ENCODE measurements at places on chromosomes 4 and X.

DNA sequence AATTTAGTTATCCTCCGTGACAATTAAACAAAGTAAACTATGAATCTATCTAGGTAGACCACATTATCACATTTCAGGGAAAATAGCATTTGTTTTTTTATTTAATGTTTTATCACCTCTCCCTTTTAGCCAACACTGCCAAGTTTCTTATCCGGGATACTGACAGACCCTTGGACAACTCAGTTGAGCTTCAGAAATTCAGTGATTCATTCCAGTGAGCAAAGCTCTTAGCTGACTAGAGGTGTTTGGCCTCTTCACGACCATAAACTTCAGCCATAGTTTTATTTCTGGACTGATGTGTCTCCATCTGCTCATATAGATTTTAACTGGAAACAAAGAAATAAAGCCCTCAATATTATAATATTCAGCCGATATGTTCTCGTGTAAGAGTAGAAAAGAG is 15.2 kb downstream of the SLITRK2 start:
- DNase-seq = no peak

DNA sequence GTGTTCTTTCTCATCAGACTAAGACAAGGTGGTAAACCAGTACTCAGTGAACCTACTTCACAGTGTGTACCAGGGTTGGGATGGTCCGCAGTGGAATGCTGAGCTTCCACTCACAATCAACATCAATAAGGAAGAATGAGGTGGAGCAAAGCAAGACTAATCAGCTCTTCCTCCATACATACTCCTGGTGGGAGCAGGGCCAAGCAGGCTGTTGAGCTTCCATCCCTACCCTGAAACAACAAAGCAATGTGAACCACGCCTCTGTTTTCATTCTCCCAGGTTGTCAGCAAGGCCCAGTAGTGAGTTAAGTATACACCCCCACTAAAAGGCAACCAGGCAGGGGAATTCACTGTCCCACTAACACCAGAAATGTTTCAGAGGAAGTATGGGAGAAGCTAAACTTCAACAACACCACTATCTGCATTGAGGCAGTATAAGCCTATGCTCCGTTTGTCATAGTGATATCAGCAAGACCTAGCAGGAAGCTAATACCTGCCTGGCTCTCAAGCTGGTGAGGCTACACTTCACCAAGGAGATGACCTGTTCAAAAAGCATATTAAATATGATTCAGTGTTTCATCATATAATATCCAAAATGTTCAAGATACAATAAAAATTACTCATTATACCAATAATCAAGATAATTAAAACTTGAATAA is 109.5 kb downstream of the DDX60 start:
- DNase-seq = no peak

GRCh38 chr4:165726831-165727230 is 146.2 kb upstream of the TLL1 start:
- no peak for DNase-seq

DNA sequence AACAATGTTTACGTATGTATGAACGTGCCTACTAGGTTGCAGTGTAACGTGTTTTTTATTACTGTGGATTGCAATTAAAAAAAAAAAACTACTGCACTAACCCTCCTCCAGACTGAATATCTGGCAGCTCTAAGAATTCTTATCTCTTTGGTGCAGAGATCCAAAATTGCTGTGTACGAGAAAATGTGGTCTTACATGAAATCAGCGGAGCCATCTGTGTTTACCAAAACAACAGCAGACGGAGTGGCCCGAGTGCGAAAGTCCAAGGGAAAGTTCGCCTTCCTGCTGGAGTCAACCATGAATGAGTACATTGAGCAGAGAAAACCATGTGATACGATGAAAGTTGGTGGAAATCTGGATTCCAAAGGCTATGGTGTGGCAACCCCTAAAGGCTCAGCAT is 268.1 kb downstream of the THOC2 start:
- DNase-seq = no peak

DNA sequence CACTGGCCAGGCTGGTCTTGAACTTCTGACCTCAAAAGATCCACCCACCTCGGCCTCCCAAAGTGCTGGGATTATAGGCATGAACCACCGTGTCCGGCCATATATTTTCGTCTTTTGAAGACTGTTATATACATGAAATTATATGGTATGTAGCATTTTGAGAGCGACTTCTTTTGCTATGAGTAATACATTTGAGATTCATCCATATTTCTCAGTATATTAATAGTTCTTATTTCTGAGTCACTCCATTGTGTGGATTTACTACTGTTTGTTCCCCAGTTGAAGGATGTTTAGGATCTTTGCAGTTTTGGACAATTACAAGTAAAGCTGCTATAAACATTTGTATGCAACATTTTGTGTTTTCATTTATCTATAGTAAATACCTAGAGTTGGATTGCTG is 34.9 kb downstream of the GNL3L start:
- DNase-seq = no peak

- DNase-seq = no peak
Measured at GRCh38 chrX:69614886-69615285, 1.0 kb upstream of the EDA start.

DNA sequence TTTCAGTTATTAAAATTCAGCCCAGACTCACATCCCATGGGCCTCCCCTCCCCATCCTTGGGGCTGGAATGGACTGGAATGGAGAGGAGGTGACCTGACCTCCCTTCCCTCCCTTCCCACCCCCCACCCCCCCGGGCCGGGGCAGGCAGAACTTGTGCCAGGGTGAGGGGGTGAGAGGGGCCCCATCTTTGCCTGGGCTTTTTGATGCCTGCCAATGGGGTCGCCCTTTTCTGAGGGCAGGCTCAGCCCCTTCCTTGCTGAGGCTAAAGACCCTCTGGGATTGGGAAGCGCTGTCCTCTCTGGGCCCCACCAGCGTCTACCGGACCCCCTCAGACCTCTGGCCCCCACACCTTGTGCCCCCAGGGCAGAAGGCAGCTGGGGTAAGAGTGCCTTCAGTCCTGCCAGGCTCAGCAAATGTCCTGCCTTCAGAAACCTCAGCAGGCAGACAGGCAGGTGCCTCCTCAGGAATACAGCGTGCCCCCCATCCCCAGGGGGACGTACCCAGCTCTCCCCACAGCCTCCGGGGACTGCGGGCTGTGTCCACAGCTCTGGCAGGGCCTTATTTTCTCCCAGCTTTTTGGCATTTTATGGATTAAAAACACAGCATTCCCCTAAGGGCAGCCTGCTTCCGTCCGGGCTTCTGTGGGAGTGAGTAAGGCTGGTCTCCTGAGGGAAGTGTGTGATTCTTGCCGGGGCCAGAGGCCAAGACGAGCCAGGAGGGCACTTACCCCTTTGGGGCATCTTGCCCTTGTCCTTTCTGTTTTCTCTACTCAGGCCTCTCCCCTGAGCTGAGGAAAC is 12.6 kb upstream of the CCNQ start:
- DNase-seq = no peak

GRCh38 chrX:122787231-122787630 is 396.8 kb upstream of the GRIA3 start:
- DNase-seq = no peak

- DNase-seq = no peak
Measured at GRCh38 chr4:173508386-173509035, 21.5 kb downstream of the HAND2 start.

GRCh38 chr4:170128219-170128804 is 38.6 kb upstream of the AADAT start:
- DNase-seq = no peak

DNA sequence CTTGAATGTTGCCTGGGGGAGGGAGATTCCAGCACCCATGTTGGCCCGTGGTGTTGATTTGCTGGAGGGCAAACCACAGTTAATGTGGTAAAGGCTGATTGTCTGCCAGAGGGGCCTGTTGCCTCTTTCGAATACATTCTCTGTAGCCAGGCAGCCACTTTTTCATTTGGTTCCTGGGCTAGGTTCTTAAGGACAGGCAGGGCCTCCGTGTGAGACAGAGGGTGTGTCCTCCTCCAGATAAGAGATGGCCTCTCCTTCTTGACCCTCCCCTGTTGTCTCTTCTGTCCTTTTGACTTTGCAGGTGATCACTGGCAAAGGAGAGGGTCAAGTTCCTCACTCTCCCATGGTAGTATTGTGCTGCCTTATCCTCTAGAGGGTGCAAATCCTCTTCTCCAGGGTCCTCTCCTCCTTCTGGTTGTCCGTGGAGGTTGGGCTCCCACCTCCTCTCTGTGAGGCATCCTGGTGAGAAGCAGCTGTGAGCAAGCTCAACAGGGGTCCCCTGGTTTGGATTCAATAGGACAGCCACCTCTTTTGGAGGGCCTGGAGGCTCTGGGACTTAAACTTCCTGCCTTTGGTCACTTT is 44.9 kb downstream of the ZNF182 start:
- no peak for DNase-seq

- DNase-seq = no peak
Measured at GRCh38 chr4:135492439-135492838, 1290.8 kb upstream of the PABPC4L start.

GRCh38 chr4:156939139-156939538 is 32.5 kb downstream of the PDGFC start:
- DNase-seq = no peak

- DNase-seq = no peak
Measured at GRCh38 chr4:174616661-174617060, 94.4 kb upstream of the HPGD start.

GRCh38 chr4:29927895-29928294 is 792.3 kb upstream of the PCDH7 start:
- DNase-seq = no peak

- DNase-seq = no peak
Measured at GRCh38 chrX:118373538-118373937, 27.6 kb downstream of the WDR44 start.

- no peak for DNase-seq
Measured at GRCh38 chr4:186404562-186405134, 138.7 kb downstream of the F11 start.
